Nucleus accumbens (tissue), 56 donors: ENCODE measurements at places on chromosomes 4 and X.

GRCh38 chr4:2798399-2799223 lies 5.7 kb downstream of the SH3BP2 start:
- DNase-seq = no peak

DNA sequence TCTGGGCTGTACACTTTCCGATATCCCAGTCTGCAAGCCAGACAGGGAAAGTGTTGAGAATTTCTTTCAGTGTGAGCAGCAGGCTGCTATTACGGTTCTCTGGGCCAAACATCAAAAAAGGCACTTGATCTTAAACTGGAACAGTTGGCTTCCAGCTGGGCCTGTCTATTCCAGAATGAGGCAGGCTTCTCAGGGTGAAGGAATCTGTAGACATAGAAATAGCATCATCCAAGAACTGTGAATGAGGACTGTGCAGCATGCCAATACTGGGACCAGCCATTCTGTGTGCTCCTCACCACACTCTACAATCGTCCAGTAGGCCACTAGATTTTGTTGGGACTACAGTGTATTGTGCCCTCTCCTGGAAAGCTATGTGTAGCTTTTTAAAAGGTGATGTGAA lies 31.1 kb downstream of the ART3 start:
- DNase-seq = no peak

- no peak for DNase-seq
Observed at GRCh38 chr4:95544113-95545103, 4.4 kb downstream of the UNC5C start.

GRCh38 chrX:68902706-68903504 lies 74.1 kb downstream of the EFNB1 start:
- no peak for DNase-seq

- DNase-seq = no peak
Observed at GRCh38 chrX:111181951-111182350, 86.0 kb downstream of the PAK3 start.

DNA sequence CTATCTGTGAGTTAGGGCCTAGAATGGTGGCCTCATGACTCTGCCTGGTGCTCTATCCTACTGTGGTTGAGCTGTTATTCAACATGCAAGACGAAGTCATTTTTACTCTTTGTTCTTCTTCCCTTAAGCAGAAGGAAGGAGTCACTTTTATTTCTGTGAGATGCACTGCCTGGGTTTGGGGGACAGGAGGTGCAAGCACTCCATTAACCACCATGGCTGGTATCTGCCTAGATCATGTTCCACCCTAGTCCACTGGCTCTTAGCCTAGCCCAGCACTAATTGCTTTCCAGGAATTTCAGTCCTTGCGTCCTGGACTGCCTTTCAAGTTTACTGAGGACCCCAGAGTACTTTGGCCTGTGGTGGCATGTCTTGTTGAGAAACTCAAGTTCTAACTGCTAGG lies 1182.7 kb downstream of the FSTL5 start:
- DNase-seq = no peak

- DNase-seq = no peak
Observed at GRCh38 chrX:40099055-40099958, 1.5 kb upstream of the BCOR start.

- no peak for DNase-seq
Observed at GRCh38 chr4:176308441-176308840, 11.3 kb upstream of the SPCS3 start.

- DNase-seq = no peak
Observed at GRCh38 chr4:158778156-158778711, 9.4 kb downstream of the FNIP2 start.

DNA sequence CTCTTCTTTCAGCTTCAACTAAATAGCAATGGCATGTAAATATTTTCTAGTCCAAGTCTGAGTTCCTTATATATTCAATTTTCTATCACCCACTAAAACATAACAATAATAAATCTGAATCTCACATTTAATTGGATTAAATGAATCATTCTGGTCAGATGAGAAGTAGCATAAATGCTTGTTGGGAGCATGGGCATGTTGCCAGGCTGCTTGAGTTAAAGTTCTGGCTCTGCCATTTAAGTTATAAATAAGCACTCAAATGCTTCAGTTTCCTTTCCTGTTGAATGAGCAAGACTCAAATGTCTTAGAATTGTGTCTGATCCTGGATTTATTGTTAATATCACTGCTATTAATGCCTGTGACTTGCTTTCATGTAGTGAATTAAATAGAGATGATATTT lies 496.3 kb downstream of the STPG2 start:
- no peak for DNase-seq

GRCh38 chr4:14125375-14126129 lies 498.0 kb upstream of the BOD1L1 start:
- no peak for DNase-seq

DNA sequence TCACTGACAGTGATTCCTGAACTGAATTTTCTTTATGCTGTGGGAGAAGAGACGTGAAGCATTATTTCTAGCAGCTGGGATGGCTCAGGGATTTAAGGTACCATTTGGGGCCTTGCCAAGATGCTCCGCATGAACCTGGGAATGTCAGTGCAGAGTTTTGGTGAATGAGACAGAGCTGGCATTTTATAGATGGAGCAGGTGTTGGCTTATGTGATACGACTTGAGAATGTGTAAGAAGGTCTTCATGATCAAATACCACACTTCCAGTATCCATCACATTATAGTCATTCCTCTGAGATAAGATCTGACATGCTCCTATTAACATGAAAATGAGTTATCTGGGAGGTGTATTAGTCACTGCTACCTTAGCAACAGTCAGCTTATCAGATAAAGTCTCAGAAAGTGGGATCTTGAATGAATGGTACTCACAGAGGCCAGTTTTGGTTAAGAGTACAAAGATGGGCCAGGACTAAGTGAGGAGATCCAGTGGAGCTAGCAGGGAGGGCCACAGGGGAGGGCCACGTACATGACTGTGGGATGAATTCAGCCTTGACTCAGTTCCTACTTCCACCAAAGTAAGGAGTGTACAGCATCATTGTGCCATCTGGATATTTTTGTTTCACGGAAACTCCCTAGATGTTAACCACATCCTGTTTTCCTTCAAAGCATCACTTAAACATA lies 116.7 kb downstream of the SPCS3 start:
- no peak for DNase-seq

DNA sequence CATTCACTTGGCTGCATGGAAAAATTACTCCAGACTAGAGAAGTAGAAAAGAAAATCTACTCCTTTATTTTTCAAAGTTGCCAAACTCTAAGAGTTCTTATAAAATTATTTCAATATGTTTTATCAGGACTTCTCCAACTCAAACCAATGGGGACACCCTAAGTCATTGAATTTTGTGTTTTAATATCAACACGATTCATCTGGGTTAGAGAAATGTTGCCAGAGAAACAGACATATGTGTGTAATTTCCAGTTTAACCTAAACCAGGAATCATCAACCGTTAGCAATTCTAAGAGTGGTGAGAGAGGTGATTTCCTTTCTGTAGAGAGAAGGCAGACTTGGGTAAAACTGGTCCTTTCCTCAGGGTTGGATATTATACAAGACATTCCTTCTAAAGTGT lies 291.8 kb downstream of the LDB2 start:
- no peak for DNase-seq

GRCh38 chrX:88883200-88883599 lies 136.2 kb downstream of the CPXCR1 start:
- no peak for DNase-seq

- no peak for DNase-seq
Observed at GRCh38 chr4:24121395-24122175, 231.7 kb upstream of the PPARGC1A start.

- no peak for DNase-seq
Observed at GRCh38 chr4:89071311-89071710, 14.3 kb upstream of the FAM13A start.

- DNase-seq = no peak
Observed at GRCh38 chr4:17688011-17688441, 73.6 kb downstream of the MED28 start.

- no peak for DNase-seq
Observed at GRCh38 chr4:3508542-3508941, 23.7 kb downstream of the LRPAP1 start.

GRCh38 chrX:118764122-118764521 lies 36.7 kb downstream of the IL13RA1 start:
- DNase-seq = no peak

DNA sequence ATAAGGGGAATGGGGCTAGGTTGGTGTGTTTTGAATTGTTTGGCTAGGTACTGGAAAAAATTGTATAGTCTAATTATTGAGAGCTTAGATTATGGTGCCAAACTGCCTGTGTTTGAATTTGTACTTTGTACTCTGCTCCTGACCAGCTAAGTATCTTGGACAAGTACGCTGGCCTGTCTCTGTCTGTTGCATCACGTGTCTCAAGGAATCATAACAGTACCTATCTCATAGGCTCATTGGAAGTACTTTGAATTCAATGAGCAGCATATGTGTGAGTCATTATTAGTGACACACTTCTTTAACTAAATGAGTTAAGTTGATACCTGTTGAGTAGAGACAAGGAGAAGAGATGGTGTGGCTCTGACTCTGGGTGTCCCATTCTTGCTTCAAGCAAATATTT lies 69.5 kb upstream of the MND1 start:
- DNase-seq = no peak

DNA sequence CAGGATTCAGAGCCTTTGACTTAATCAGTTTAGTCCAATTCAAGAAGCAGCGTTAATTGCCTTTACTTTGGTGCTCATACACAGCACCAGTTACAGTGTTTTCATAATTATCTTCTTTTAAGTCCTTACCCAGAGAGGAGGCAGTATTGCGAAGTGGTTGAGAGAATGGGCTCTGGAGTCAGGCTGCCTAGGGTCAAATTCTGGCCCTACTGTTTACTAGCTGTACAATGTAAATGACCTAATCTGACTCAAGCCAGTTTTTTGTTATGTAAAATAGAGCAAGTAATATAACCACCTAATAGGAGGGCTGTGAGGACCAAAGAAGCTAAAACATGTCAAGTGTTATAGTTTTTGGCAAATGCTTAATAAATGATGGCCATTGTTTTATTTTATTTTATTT lies 27.6 kb downstream of the WDR44 start:
- DNase-seq = no peak

DNA sequence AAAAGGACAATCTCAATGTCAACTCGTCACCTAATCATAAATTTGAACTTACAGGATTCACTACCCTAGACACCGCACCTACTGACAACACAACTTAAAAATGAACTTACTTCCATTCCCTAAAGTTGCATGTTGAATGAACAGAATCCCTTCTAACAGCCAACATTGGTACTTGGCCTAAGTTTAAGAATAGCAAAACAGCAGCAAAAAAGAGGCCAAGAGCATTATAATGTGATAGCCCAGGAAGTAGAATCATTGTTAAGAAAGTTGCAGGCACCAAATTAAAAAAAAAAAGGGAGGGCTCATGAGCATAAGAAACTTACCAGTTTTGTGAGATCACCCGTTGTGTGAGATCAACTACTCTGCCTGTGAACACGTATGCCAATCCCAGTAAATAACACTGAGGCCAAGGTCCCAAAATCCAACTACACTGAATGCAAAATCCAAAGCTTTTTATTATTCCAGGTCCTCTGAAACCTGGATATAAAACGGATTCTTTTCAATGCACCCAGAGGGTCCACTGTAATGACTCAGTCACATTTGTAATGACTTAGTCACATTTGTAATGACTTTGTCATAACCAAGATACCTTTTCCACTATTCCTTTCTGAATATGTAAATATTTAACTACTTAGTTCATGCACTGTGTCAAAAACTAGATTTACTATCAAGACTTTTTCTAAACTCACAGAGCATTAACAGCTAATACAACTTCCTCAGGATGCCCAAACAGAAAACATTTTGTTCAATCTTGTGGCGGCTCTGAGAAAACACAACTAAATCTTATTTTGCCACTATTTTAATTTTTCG lies 6.8 kb downstream of the HNRNPDL start:
- DNase-seq = no peak

- no peak for DNase-seq
Observed at GRCh38 chr4:140903522-140904475, 147.6 kb upstream of the TBC1D9 start.

DNA sequence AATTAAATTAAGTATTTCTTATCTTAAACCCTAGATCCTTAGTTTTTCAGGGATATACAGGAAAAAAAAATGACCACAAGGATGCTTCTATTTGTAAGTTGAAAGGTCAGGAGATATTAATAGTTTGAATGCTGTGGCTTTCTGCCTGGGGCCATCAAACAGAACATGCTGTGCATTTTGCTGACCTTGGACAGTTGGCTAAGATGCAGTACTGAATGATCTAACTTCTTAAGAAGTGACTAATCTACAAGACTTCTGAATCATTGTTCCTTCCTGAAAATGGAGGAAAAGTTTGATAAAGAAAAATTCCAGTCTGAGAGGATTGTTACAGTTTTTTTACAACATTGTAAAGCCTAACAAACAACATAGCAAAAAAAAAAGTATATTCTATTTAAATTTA lies 237.8 kb upstream of the JADE1 start:
- no peak for DNase-seq

- no peak for DNase-seq
Observed at GRCh38 chr4:6716958-6717655, 1.1 kb downstream of the BLOC1S4 start.

GRCh38 chrX:153714256-153714655 lies 9.9 kb downstream of the BCAP31 start:
- DNase-seq = no peak

DNA sequence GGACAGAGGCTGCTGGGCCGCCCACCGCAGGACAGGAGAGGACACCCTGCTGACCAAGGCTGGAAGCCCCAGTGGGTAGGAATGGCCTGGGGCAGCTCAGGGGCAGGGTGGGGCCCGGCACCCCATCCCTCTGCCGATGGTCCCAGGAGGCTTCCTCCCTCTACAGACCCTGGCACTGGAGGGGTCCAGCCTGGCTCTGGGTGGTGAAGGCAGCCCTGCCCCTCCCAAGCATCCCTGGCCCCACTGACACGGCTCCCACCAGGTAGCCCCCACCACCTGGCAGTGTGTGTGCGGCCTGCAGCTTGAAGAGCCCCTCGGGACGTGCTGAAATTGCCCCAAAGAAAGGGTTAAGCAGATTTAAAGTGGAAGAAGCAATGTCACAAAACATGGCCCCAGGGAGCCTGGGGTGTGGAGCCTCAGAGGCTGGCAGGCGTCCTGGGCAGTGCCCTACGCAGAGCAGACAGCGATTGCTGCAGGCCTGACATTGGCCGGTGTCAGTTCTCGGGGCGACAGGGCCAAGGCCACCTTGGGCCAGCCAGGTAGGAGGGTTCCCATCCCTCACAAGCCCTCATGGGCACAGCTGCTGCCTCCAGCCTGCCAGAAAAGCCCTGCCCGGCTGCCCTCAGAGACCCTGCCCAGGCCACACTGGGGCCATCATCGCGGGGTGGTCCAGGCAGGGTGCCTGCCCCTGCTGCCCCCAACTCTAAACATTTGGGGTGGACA lies 80.5 kb downstream of the FAM53A start:
- no peak for DNase-seq

GRCh38 chrX:48589482-48590162 lies 7.7 kb upstream of the WDR13 start:
- DNase-seq = no peak

GRCh38 chr4:177185579-177185978 lies 124.1 kb upstream of the NEIL3 start:
- DNase-seq = no peak

- DNase-seq = no peak
Observed at GRCh38 chr4:74659576-74660411, 134.5 kb downstream of the BTC start.

GRCh38 chr4:83252782-83253405 lies 31.7 kb downstream of the COQ2 start:
- DNase-seq = no peak
